A549 treated with AZD2906 at 1 μM for 4 hours (cell line): ENCODE measurements at places on chromosomes 16 and 17. TPM values are rescaled to one million over a fixed set of nuclear protein-coding genes. Genes with fewer than 3 reads are reported as not detected.

Gene GRB7
- total RNA-seq = 2.6 to 6.6 TPM (median 4.6 TPM) in 5 replicates

Gene RDM1
- total RNA-seq = 2.6 to 3.9 TPM (median 3.4 TPM) in 5 replicates

Gene G6PC1
- 0.02 to 0.04 TPM (median 0.03 TPM) in 3 of 5 replicates, not detected in the others for total RNA-seq

Gene TBC1D3H
- not detected in 5 replicates for total RNA-seq

Gene CHST4
- total RNA-seq = 0.06 to 0.13 TPM (median 0.13 TPM) in 3 of 5 replicates, not detected in the others

Gene GDPD1
- total RNA-seq = 0.37 to 0.77 TPM (median 0.48 TPM) in 5 replicates

Gene PIRT
- total RNA-seq = not detected in 5 replicates

Gene CASKIN1
- total RNA-seq = 0.23 to 1.00 TPM (median 0.47 TPM) in 5 replicates

Gene GGT6
- total RNA-seq = not detected in 5 replicates

Gene PDP2
- 5.3 to 6.8 TPM (median 5.9 TPM) in 5 replicates for total RNA-seq

Gene CORO7
- total RNA-seq = 11.6 to 18.8 TPM (median 17.3 TPM) in 5 replicates

Gene GNG13
- total RNA-seq = not detected in 5 replicates

Gene CPHXL2
- total RNA-seq = not detected in 5 replicates

Gene CMTR2
- 10.7 to 14.9 TPM (median 12.9 TPM) in 5 replicates for total RNA-seq

Gene MRTFB
- 8.2 to 15.7 TPM (median 13.8 TPM) in 5 replicates for total RNA-seq
